ENCODE measurements at places on chromosomes 2 and 18. TPM values are rescaled to one million over a fixed set of nuclear protein-coding genes. Genes with fewer than 3 reads are reported as not detected.

Gene CCDC148
- not detected for total RNA-seq

Gene ASPRV1
- 1.1 TPM for total RNA-seq

Gene MTERF4
- total RNA-seq, result 50.2 TPM

Gene RPRM
- total RNA-seq, result 0.41 TPM

Gene UPP2
- 0.07 TPM for total RNA-seq

Gene ACMSD
- total RNA-seq, result not detected

Gene GPR35
- total RNA-seq, result 13.5 TPM

Gene SERPINE2
- total RNA-seq, result 19.4 TPM

Gene CAD
- 72.3 TPM for total RNA-seq

Gene LIPG
- not detected for total RNA-seq

All from T-helper 1 cell treated with Interleukin-12 subunit alpha and Interleukin-12 subunit beta and Interleukin-4 antibody, amounts not matched to agents 30 ng/mL and 1 ng/mL, for 36 hours (primary cell).